K562 (cell line): ENCODE measurements at places on chromosomes 11 and 22. TPM values are rescaled to one million over a fixed set of nuclear protein-coding genes. Genes with fewer than 3 reads are reported as not detected.
A peak's percentile ranks its signal among the peaks of the same experiment; 100 is the strongest.

GRCh38 chr22:35502836-35503235 lies 37.8 kb upstream of the RASD2 start:
- no peak overlapping the region for H3K4me3 ChIP-seq
- peaks cover 3% of the 10 kb centered on the region; the same call in 2 of the 3 replicates for H3K27me3 ChIP-seq
- H3K27ac ChIP-seq = no peak overlapping the region
- DNase-seq = no peak
- no peaks in the 10 kb centered on the region for H3K36me3 ChIP-seq

DNA sequence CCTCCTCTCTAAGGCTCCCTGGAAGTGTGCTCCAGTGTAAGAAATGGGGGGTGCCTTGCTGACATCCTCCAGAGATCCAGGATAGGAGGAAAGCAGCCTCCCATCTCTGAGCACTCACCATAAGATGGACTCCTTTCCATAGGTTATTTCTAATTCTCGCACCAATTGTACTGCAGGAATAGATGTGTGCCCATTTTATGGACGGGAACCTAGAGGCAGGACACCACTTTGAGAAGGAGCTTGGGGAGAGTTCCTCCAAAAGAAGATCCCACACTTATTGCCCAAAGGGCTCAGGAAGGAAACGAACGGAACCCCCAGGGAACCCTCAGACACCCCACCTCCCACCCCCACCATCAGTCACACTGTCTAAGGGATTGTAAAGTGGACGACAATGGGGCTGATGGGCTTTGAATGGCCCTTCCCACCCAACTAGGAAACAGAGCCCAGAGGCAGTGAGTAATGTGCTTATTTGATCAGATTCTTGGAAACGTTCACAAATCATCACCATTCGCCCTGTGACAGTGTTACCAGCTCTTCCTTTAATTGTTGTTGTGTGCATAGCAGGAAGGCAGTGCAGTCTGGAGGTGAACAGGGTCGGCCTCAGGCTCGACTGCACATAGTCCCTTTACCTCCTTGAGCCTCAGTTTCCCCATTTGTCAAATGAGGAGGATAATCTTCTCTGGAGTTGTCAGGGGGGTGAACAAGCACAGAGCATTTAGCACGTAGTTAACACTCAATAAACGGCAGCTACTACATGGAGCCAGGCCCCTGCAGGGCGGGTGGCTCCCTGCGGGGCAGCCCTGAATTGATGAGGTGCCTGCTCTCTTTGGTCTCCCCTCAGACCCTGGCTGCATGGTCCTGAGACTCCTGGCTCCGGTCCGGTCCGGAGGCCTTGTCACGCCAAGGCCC lies 8.4 kb upstream of the MN1 start:
- H3K36me3 ChIP-seq = no peaks in the 10 kb centered on the region
- no peak overlapping the region for H3K4me3 ChIP-seq
- H3K27me3 ChIP-seq = peaks cover 26% of the 10 kb centered on the region
- H3K27ac ChIP-seq = no peak overlapping the region
- H3K4me1 ChIP-seq = no peaks in the 10 kb centered on the region; the same call in 2 of the 3 replicates
- no peak for DNase-seq

GRCh38 chr11:108970221-108970991 lies 305.5 kb downstream of the DDX10 start:
- no peak for DNase-seq
- H3K27ac ChIP-seq = no peak overlapping the region
- peaks cover 7% of the 10 kb centered on the region; the same call in 1 of the 3 replicates for H3K27me3 ChIP-seq
- no peaks in the 10 kb centered on the region for H3K4me1 ChIP-seq
- H3K36me3 ChIP-seq = no peaks in the 10 kb centered on the region
- no peak overlapping the region for H3K4me3 ChIP-seq

- peaks cover 14% of the 10 kb centered on the region for H3K4me1 ChIP-seq
- H3K27ac ChIP-seq = no peak overlapping the region
- H3K27me3 ChIP-seq = no peaks in the 10 kb centered on the region
- DNase-seq = no peak
- peaks cover 51% of the 10 kb centered on the region; the same call in 1 of the 3 replicates for H3K36me3 ChIP-seq
Measured at GRCh38 chr22:50281384-50281760, 11.2 kb upstream of the MAPK11 start.

DNA sequence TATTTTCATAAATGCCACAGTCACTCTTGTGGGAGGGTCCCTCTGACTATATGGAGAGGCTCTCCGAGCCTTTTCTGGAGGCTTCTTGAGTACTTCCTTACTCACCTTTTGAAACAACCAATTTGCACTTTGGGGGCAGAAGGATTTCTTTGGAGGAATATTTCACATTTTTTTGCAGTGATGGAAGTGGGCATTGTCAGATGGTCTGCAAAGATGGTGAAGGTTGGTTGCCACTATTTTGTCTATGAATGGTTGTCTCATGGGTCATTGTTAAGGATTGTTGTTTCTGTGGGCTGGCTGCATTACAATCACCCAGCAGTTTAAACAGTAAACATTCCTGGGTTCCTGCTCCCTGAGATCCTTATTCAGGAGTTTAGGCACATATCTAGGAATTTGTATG lies 388.2 kb downstream of the TMEM135 start:
- H3K4me3 ChIP-seq = no peak overlapping the region
- H3K4me1 ChIP-seq = no peaks in the 10 kb centered on the region
- DNase-seq = no peak
- H3K36me3 ChIP-seq = no peaks in the 10 kb centered on the region

DNA sequence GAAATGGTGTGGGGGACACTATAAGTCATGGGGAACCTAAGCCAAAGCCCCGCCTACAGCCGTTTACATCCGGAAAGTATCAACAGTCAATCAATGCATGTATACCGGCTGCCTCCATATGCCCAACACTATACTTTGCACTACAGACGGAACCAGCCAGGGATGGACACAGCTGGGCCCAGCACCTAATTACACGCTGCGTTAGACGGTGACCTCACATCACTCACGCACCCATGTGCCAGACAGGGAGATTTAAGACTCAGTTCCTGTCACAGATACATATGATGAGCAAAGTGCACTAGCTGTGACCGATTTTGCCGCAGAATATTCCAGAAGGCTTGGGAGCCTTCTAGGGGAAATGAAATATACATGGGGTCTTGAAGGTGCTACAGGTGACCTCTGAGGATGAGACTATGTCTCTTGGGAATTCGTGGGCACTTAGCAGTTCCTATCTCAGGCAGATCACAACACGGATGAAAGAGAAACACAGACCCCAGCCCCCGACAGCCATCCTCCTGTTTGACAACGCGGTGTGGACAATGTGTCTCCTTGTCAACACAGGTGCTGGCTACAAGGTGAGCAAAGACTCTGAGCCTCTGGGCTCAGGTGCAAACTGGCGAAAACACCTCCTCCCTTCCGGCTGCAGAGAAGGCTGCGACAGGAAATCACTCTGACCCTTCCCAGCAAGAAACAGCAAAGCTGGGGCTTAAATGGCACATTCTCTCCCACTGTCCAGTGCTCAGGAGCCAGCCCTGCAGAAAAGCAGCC lies 8.0 kb downstream of the AHNAK start:
- peaks cover 19% of the 10 kb centered on the region; the same call in 1 of the 3 replicates for H3K36me3 ChIP-seq
- H3K4me3 ChIP-seq = no peak overlapping the region
- peaks cover 53% of the 10 kb centered on the region for H3K4me1 ChIP-seq
- no peak for DNase-seq
- no peak overlapping the region for H3K27ac ChIP-seq
- H3K27me3 ChIP-seq = no peaks in the 10 kb centered on the region

Gene IGLL1
- polyA plus RNA-seq = 0.23 TPM in 1 of 2 replicates, not detected in the other

DNA sequence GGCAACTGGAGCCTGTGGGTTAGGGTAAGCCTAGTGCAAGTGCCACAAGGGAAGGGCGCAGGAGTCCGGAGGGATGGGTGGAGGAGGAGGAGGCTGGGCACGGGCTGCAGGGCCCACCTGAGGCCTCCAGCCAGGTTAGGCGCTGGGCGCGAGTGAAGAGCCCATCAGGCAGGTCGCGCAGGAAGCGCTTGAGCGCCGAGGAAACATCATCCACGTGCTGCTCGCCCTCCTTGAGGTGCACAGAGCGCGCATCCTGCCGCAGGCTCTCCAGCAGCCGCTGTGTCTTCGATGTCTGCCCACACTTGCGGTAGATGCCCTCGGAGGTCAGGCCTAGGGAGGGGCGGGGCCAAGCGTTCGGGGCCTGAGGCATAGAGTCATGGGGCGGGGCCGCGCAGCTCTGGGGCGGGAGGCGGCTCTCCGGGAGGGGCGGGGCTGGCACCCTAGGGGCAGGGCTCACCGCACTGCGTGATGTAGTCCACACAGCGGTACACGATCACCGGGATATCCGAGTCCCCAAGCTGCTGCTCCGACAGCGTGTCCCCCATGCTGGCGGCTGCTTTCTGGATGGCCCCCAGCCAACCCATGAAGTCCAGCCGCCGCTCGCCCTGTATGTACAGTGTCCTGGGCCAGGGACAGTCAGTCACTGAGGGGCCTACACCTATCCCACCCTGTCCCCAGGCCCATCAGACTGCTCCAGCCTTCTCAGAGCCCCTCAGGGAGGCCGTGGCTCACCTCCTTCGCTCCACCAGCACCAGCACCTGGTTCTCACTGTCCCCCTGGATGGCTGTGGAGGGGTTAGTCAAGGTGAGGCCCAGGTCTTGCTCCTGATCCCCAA lies 22.9 kb upstream of the PDE2A start:
- peaks cover 8% of the 10 kb centered on the region; the same call in 2 of the 3 replicates for H3K4me1 ChIP-seq
- peak; percentile 99 for DNase-seq
- no peak overlapping the region for H3K4me3 ChIP-seq

GRCh38 chr11:35348898-35349687 lies 70.3 kb downstream of the SLC1A2 start:
- H3K27me3 ChIP-seq = no peaks in the 10 kb centered on the region
- H3K4me3 ChIP-seq = no peak overlapping the region
- no peak overlapping the region for H3K27ac ChIP-seq

Gene SYT9
- polyA plus RNA-seq = not detected in 2 replicates

Gene C11orf87
- not detected in 2 replicates for polyA plus RNA-seq

GRCh38 chr11:13672576-13673210 lies 4.2 kb downstream of the FAR1 start:
- H3K4me1 ChIP-seq = peaks cover 14% of the 10 kb centered on the region
- H3K27me3 ChIP-seq = no peaks in the 10 kb centered on the region
- peaks cover 23% of the 10 kb centered on the region; the same call in 2 of the 3 replicates for H3K36me3 ChIP-seq
- no peak for DNase-seq

- H3K27me3 ChIP-seq = no peaks in the 10 kb centered on the region
- no peak overlapping the region for H3K27ac ChIP-seq
- no peaks in the 10 kb centered on the region for H3K36me3 ChIP-seq
- H3K4me3 ChIP-seq = no peak overlapping the region
Measured at GRCh38 chr22:23403720-23404688, 176.1 kb downstream of the IGLL1 start.

Gene AIP
- polyA plus RNA-seq = 85.1 and 92.7 TPM in 2 replicates

GRCh38 chr22:34992672-34993071 lies 73.3 kb upstream of the ISX start:
- H3K27ac ChIP-seq = no peak overlapping the region
- H3K27me3 ChIP-seq = no peaks in the 10 kb centered on the region
- no peaks in the 10 kb centered on the region for H3K36me3 ChIP-seq
- no peak for DNase-seq
- no peak overlapping the region for H3K4me3 ChIP-seq

Gene LYVE1
- polyA plus RNA-seq = 0.05 and 0.13 TPM in 2 replicates

Gene OR2D2
- polyA plus RNA-seq = 0.19 TPM in 1 of 2 replicates, not detected in the other

DNA sequence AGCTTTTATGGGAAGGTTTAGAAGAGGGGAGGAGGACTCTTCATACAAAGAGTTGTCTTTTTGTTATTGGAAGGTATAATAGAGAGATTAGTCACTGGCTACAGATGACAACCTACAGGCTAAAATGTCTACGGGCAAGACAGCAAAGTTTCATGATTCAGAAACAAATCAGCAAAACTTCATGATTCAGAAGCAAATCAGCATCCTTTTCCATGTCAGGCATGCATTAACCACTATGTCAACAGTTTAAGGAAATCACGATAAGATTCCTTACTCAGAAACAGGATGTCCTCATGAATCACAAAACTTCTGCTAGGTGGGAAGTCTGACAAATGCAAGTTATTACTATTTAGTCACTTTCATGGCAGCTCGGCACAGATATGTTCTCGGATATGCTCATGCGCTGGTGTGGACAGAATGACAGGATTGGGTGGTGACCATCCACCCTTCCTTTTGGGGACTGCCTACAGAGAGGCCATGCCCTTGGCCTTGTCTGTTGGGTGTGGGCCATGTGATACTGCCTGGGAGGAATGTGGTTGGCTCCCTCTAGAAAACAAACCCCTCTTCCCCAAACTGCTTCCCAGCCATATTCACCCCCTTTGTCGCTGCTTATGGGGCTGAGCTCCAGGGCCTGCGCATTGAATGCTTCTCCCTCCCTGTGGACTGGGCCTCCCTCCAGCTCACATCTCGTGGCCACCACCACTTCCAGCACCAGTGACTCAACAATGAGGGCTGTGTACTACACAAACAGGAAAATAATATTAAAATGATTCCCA lies 10.1 kb downstream of the C11orf91 start:
- no peak overlapping the region for H3K27ac ChIP-seq
- H3K4me1 ChIP-seq = peaks cover 10% of the 10 kb centered on the region
- no peaks in the 10 kb centered on the region for H3K36me3 ChIP-seq
- no peak for DNase-seq
- H3K4me3 ChIP-seq = no peak overlapping the region

GRCh38 chr11:73372375-73372993 lies 3.7 kb upstream of the RELT start:
- H3K4me1 ChIP-seq = peaks cover 28% of the 10 kb centered on the region
- peaks cover 36% of the 10 kb centered on the region for H3K27me3 ChIP-seq
- H3K27ac ChIP-seq = no peak overlapping the region
- no peaks in the 10 kb centered on the region for H3K36me3 ChIP-seq
- no peak for DNase-seq
- H3K4me3 ChIP-seq = no peak overlapping the region

Gene ROBO4
- not detected in 2 replicates for polyA plus RNA-seq

Gene ACTN3
- not detected in 2 replicates for polyA plus RNA-seq

Gene TPBGL
- polyA plus RNA-seq = not detected in 2 replicates

- H3K4me3 ChIP-seq = no peak overlapping the region
- no peak overlapping the region for H3K27ac ChIP-seq
- peaks cover 40% of the 10 kb centered on the region; the same call in 1 of the 3 replicates for H3K36me3 ChIP-seq
- H3K4me1 ChIP-seq = no peaks in the 10 kb centered on the region; the same call in 1 of the 2 replicates
- no peak for DNase-seq
Measured at GRCh38 chr22:24358105-24358836, 69.1 kb upstream of the ADORA2A start.

Gene HEPN1
- not detected in 2 replicates for polyA plus RNA-seq

GRCh38 chr22:40070701-40071100 lies 75.9 kb downstream of the FAM83F start:
- H3K4me3 ChIP-seq = no peak overlapping the region
- H3K27me3 ChIP-seq = no peaks in the 10 kb centered on the region
- H3K36me3 ChIP-seq = no peaks in the 10 kb centered on the region
- H3K4me1 ChIP-seq = no peaks in the 10 kb centered on the region; the same call in 1 of the 3 replicates
- H3K27ac ChIP-seq = no peak overlapping the region; the same call in 2 of the 3 replicates

Gene ADM
- 0.20 and 0.23 TPM in 2 replicates for polyA plus RNA-seq

GRCh38 chr22:39906207-39906606 lies 5.3 kb downstream of the GRAP2 start:
- no peaks in the 10 kb centered on the region for H3K36me3 ChIP-seq
- DNase-seq = no peak
- H3K4me1 ChIP-seq = no peaks in the 10 kb centered on the region; the same call in none of the 2 replicates
- H3K27me3 ChIP-seq = no peaks in the 10 kb centered on the region

Gene BTBD18
- not detected in 2 replicates for polyA plus RNA-seq
